ENCODE measurements at places on chromosomes 12 and 14.

DNA sequence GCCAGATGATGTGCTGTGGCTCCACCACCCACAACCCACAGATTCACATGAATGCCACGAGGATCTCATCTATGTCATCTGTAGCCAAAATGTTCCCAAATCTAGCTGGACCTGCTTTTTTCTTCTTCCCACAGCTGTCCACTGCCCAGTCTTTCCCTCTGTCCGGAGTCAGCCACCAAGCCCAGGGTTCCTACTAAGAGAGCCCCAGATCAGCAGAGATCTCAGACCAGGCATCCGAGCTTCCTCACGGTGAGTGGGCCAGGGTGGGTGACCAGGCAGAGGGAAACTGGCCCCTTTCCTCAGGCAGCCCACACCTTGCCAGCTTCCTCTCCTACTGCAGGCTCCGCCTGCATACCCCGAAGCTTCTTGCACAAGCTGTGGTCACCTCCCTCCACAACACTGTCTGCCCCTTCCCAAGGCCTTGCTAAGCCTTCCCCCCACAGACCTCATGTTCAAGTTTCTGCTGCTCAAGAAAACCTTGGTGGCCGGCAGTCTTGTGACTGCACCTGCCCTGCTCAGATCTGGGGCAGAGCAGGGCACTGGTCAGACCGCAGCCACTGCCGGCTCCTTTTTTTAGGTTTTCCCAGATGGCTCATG lies 81.4 kb downstream of the ACTN1 start:
- no peak for DNase-seq

- no peak for DNase-seq
These were observed 78.0 kb upstream of the RERGL start for GRCh38 chr12:18168016-18168415.

GRCh38 chr12:108768591-108769500 lies 37.5 kb upstream of the CORO1C start:
- no peak for DNase-seq

DNA sequence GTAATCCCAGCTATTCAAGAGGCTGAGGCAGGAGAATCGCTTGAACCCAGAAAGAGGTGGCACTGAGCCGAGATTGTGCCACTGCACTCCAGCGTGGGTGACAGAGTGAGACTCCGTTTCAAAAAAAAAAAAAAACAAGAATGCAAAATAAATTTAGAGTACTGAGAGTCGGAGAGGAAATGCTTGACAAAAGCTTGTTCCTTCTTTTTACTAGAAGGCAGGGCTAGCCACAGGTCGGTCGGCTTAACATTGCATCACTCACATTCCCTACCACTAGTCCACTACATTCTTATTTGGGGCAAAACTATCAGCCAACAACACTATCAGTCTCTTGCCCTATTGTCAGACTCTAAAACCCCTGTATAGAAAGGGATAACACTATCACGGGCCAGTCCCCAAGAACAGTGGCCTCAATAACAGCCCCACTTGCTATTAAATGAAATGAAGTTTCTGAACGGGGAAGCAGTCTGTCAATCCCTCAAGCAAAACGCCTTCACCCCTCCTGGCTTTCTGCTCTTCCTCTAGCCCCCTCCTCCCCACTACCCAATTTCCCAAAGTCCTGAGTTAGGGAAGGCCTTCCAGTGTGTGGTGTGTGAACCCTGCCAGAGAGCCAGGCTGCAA lies 1.0 kb downstream of the RNF41 start:
- no peak for DNase-seq

- no peak for DNase-seq
These were observed 109.2 kb upstream of the EGLN3 start for GRCh38 chr14:34059925-34060650.

GRCh38 chr12:132151766-132152410 lies 7.6 kb downstream of the NOC4L start:
- no peak for DNase-seq

GRCh38 chr12:100593490-100593889 lies 20.0 kb downstream of the GAS2L3 start:
- DNase-seq, result no peak

DNA sequence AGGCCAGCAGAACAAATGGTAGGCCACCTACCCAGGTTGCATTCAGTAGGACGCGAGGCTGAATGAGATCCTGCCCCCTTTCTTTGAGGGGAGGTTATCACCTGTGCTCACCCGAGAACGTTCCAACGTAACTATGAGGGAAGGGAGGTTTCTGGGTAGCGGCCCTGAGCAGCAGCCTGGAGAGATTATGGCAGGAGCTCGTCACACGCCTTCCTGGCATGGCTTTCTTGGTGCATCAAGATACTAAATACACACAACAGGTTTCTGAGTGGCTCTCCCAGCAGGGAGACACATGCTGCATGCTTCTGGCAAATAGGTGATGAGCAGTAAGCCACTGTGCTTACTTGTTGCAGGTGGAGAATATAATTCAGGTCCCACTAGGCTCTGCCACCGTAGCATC lies 147.7 kb downstream of the CALM1 start:
- DNase-seq, result no peak

DNA sequence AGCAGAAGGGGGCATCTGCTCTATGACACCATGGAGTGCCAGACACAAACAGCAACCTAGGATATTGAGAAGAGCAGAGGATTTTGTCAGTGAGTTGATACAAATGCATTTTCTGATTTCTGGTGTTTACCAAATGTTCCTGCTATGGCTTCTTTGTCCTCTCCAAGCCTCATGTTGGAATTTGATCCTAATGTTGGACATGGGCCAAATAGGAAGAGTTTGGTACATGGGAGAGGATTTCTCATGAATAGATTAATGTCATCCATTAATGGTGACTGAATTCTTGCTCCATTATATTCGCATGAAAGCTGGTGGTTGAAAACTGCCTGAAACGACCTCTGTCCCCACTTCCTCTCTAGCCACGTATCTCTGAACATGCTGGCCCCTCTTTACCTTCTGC lies 1002.2 kb upstream of the FLRT2 start:
- no peak for DNase-seq

- no peak for DNase-seq
These were observed 85.1 kb upstream of the NAV3 start for GRCh38 chr12:77745624-77746023.

GRCh38 chr12:16358878-16359277 lies 11.4 kb downstream of the MGST1 start:
- no peak for DNase-seq

GRCh38 chr14:70696026-70696425 lies 54.3 kb downstream of the TTC9 start:
- no peak for DNase-seq

GRCh38 chr14:87878959-87879358 lies 114.0 kb downstream of the GALC start:
- no peak for DNase-seq

DNA sequence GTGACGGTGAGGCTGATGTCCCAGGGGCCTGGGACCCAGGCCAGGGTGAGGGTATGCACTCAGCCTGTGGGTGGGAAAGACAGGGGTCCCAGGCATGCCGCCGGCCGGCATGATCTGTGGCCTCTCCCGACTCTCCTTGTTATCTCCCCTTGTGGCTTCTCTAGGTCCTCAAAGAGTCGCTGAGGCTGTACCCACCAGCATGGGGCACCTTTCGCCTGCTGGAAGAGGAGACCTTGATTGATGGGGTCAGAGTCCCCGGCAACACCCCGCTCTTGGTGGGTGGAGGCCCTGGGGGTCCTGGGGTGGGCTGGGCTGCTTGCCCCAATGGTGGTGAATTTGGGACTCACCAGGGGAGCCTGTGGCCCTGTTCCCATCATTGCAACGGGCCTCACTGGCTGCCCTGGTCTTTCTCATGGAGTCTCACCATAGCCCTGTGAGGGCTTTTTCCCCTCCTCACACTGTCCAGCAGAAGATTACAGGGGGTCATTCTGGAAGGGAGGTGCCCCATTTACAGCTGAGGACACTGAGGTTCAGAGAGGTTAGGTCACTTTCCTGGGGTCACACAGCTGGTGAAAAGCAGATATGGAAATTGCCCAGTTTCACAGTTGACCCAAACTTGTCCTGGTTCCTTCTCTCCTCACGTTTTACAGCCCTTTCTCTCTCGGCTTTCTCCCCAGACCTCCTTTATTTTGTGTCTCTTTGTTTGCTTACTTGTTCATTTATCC lies 37.9 kb downstream of the CYP46A1 start:
- DNase-seq, result no peak

DNA sequence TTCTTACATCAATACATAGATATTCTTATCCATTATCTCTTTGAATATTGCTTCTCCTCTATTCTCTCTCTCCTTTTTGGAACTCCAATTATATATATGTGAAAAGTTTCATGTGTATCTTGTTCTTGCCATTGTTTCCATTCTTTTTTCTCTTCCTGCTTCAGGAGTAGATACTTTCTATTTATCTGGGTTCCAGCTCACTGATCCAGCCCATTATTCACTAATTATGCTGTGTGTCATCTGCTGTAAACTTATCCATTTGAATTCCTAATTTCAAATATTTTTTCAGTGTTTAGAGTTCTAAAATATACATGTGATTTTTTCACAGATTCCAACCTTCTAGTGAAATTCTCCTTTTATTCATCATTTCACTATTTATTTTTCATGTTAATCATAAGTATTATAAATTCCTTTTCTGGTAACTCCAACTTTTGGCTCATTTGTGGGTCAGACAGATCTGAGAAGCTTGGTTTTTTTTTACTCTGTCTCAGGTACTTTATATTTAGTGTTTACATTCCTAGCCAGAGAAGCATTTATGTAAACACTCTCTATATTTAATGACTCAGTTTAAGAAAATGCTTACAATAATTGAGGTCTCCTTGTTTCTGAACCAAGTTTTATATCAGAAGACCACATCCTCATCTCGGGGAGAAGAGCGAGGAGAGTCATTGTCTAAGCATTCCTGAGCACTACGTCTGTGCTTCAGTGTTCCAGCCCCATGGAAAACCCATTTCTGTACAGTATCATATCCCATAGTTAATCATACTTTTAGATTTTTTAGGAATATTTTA lies 15.9 kb upstream of the AMIGO2 start:
- no peak for DNase-seq

GRCh38 chr12:2691006-2691344 lies 103.8 kb upstream of the FKBP4 start:
- no peak for DNase-seq

DNA sequence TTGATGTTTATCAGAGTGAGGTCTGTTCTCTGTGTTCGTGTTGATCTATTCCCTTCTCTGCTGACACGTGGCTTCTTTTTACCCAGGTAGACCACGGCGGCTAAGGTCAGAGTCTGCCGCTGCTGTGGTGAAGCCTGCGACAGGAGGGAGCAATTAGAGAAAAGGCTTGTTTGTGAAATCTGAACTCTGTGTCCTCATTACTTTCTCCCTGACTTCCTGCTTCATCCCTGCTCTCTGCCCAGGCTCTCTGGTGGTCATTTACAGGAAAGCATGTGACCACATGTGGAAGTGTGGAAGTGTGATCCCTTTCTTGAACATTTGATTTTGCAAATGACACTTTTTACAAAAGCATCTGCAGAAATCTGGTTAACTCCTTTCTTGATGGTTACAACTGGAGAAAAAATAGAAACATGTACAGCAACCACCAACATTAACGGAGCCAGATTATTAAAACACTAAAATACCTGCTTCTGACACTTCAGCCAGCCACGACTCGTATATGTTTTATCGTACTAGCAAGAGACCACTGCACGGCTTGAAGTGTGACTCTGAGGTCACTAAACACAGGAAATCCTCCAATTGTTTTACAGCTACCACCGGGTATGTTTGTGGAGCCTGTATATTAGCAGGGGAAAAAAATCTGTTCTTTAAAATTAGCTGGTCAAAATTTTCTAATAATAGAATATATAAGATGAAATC lies 388.6 kb upstream of the TMPO start:
- DNase-seq, result no peak

DNA sequence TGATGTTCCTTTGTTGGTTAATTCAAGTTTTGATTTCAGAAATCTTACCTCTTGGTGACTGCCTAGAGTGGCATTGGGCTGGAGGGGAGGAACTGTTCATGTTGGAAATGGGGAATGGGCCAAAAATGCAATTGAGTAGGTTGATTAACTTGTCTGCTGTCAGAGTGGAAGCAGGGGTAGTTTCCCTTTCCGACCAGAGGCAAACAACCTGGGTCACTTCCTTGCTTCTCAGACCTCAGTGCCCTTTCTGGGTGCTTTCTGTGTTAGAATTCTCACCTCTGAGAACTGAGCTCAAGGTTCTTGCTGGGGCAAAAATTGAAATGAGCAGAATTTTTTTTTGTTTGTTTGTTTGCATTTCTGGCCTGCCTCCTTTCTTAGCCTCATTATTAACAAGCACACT lies 2.3 kb upstream of the M6PR start:
- DNase-seq, result no peak

- DNase-seq, result no peak
These were observed 463.4 kb upstream of the USP15 start for GRCh38 chr12:61796846-61797245.

DNA sequence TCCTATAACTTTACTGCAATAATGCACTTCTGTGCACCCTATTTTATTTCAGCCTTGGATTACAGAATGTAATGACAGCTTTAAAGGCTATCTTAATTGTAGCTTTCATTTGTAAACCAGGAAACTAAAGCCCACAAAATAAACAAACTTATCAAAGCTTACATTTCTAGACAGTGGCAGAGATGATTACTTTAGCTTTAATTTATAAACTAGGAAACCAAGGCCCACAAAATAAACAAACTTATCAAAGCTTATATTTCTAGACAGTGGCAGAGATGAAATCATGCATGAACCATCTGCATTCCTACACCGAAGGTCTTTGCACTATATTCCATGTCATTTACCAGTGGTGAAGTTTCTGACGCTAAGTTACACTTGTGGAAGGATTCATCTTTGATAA lies 74.4 kb downstream of the PRKD1 start:
- no peak for DNase-seq

DNA sequence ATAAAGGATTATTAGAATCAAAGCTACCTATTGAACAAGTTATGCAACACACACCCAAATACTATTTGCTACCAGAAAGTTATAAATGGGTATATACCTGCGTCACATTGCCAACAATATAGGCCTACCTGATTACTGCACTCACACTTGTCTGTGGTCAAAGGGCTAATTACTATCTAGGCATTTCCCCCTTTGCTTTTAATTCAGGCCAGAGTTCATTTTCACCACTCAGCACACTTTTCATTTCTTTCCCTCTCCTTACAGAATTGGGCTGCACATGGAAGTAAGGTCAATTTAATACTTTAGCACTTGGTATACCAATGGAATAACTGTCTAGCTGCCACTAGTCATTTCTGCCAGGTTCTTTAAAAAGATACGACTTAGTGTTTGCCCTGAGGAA lies 1.7 kb downstream of the SOS2 start:
- DNase-seq, result no peak

All from C1 segment of cervical spinal cord (tissue), 14 donors.